ENCODE measurements at places on chromosomes 5 and 9. TPM values are rescaled to one million over a fixed set of nuclear protein-coding genes. Genes with fewer than 3 reads are reported as not detected.

The GRXCR2 gene
- not detected for polyA plus RNA-seq

The PRDM9 gene
- not detected for polyA plus RNA-seq

The SH3RF2 gene
- polyA plus RNA-seq: 10.3 TPM

The SPINK6 gene
- polyA plus RNA-seq: not detected

The POU5F2 gene
- 0.05 TPM for polyA plus RNA-seq

The DNAH5 gene
- 0.84 TPM for polyA plus RNA-seq

The EDIL3 gene
- polyA plus RNA-seq: 9.7 TPM

GRCh38 chr5:149079883-149080282 is 17.0 kb upstream of the SH3TC2 start:
- DNase-seq: no peak
- no peak overlapping the region for H3K27ac ChIP-seq
- H3K36me3 ChIP-seq: no peaks in the 10 kb centered on the region

GRCh38 chr5:79588696-79589095 is 23.5 kb upstream of the TENT2 start:
- no peaks in the 10 kb centered on the region for H3K4me1 ChIP-seq
- H3K27me3 ChIP-seq: no peaks in the 10 kb centered on the region
- DNase-seq: no peak

DNA sequence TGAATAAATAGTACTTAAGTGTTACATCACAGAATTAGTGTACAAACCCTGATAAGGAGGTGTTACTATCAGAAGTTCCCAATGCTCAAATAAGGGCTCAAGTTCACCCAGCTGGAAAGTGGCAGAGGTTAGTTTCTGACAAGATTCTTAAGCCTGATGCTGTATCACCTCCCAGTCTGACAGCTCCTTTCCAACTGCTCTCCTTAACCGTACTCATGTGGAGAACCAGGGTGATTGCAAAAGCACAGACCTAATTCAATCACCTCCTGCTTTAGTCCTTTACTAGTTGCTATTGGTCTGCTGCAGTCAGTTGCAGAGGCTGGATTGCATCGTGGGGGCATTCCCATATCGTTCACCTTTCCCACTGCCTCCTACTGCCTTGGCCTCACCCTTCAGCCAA is 100.4 kb upstream of the ZNF618 start:
- no peak overlapping the region for H3K4me3 ChIP-seq
- H3K4me1 ChIP-seq: no peaks in the 10 kb centered on the region
- no peaks in the 10 kb centered on the region for H3K27me3 ChIP-seq
- no peaks in the 10 kb centered on the region for H3K36me3 ChIP-seq
- no peak for DNase-seq

- no peaks in the 10 kb centered on the region for H3K27me3 ChIP-seq
- peaks cover 12% of the 10 kb centered on the region for H3K4me1 ChIP-seq
- peak overlapping the region; percentile 97 for H3K4me3 ChIP-seq
- no peaks in the 10 kb centered on the region for H3K36me3 ChIP-seq
- peak overlapping the region; percentile 78 for H3K27ac ChIP-seq
- no peak for DNase-seq
Observed at GRCh38 chr5:159262472-159262858, 625 bp upstream of the UBLCP1 start.

GRCh38 chr5:457195-457961 is 14.4 kb downstream of the EXOC3 start:
- no peaks in the 10 kb centered on the region for H3K4me1 ChIP-seq
- H3K27ac ChIP-seq: no peak overlapping the region
- H3K4me3 ChIP-seq: no peak overlapping the region
- H3K36me3 ChIP-seq: no peaks in the 10 kb centered on the region

DNA sequence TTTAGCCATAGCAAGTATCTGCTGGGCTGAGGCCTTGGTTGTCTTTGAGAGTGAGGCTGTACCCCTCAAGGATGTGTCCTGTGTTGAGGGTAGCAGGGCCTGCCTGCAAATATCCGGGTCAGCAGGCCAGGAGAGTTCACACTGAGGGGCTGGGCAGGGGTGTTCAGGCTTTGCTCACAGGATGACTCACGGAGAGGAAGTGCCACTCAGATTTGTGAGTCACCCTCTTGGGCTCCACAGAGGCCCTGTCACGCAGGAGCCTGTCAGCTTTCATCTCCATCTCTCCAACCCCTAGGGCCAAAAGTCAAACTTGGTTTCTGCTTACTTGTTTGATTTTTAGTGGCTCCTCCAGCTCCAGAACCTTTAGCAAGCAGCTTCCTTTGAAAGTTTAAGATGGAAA is 211.5 kb downstream of the SEC61B start:
- H3K27ac ChIP-seq: no peak overlapping the region
- no peaks in the 10 kb centered on the region for H3K27me3 ChIP-seq
- H3K36me3 ChIP-seq: no peaks in the 10 kb centered on the region
- DNase-seq: peak; percentile 20
- no peaks in the 10 kb centered on the region for H3K4me1 ChIP-seq

GRCh38 chr9:97753975-97754374 is 56.8 kb upstream of the XPA start:
- no peak overlapping the region for H3K4me3 ChIP-seq
- no peaks in the 10 kb centered on the region for H3K36me3 ChIP-seq
- no peak overlapping the region for H3K27ac ChIP-seq
- no peak for DNase-seq
- H3K27me3 ChIP-seq: no peaks in the 10 kb centered on the region

DNA sequence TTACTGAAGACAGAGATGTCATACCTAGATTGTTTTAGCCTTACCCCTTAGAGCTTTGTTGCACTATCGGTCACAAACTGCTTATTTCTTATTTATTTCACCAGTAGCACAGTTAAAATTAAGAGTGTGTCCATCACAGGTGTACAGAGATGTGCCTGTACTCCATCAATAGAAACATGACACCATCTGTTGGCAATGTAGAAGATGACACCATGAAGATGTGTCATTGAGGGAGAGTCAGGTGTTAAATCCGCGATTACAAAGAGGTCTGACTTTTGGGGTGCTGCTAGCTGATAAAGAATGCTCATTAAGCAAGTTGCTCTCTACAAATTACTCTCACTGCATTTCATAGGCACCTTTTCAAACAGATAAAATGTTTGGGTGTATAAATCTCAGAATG is 164.4 kb downstream of the SMARCA2 start:
- H3K4me3 ChIP-seq: no peak overlapping the region
- no peaks in the 10 kb centered on the region for H3K27me3 ChIP-seq
- no peaks in the 10 kb centered on the region for H3K4me1 ChIP-seq
- H3K27ac ChIP-seq: no peak overlapping the region
- H3K36me3 ChIP-seq: no peaks in the 10 kb centered on the region
- DNase-seq: no peak

DNA sequence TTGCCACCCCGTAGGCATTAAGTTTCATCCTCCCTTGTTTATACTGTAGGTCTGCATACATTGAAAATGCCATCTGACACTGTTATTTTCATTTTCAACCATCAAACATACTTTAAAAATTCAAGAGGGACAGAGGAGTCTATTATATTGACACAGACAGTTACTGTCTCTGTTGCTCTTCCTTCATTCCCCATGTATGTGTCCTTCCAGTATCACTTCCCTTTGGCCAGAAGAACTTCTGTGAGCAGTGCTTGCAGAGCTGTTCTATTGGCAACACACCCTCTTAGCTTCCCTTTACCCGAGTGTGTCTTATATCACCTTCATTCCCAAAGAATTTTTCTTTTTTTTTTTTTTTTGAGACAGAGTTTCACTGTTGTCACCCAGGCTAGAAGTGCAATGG is 42.8 kb downstream of the RASGEF1C start:
- H3K36me3 ChIP-seq: no peaks in the 10 kb centered on the region
- H3K27ac ChIP-seq: no peak overlapping the region
- H3K4me3 ChIP-seq: no peak overlapping the region
- no peaks in the 10 kb centered on the region for H3K27me3 ChIP-seq
- H3K4me1 ChIP-seq: no peaks in the 10 kb centered on the region

DNA sequence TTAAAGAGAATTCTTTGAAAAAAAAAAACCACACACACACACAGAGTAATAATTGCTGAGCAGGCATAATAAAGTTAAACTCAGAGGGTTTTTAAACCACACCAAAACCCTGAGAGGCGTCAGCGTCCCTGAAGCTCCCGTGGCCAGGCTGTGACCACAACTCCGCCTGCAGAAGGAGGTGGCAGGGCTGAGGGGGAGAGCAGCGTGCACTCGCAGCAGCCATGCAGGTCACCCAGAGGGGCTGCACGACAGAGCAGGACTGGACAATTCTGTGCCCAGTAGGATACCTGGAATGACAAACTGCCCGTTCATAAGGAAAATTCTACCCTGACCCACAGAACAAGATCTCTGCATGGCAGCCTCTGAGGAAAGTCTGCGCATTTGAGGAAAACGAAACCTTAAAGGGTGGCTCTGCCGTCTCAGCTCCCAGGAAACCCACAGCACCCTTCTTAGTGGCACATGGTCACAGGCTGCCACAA is 44.0 kb downstream of the ROR2 start:
- no peaks in the 10 kb centered on the region for H3K36me3 ChIP-seq
- no peaks in the 10 kb centered on the region for H3K4me1 ChIP-seq
- no peak overlapping the region for H3K27ac ChIP-seq
- no peak for DNase-seq
- H3K4me3 ChIP-seq: peak overlapping the region; percentile 28
- no peaks in the 10 kb centered on the region for H3K27me3 ChIP-seq

DNA sequence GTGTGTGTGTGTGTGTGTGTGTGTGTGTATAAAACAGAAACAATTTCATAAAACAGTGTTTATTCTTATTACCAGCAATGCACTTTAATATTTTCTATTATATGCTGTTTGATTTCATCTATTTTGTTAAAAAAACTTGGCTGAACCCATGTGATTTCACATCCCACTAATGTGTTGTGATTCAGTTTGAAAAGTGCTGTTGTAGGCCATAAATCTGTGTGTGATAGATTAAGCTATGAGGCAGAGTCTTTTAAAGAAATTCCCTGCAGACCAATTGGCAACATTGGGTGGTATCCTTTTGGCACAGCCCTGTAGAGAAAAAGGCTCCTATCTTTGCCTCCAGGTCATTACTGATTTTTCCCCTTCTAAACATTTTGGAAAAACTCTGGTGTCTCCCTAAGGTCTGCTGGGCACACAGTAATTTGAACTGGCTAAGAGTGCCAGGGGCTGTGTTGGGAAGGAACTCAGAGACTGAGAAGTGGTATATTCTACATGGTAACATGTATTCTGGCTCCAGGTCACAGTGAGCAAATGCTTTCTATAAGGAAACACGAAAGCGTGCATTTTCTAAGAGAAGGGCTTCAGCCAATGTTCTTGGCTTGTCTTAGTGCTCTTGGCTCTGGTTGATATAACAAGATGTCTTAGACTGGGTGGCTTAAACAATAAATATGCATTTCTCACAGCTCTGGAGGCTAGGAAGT is 4.5 kb downstream of the CAMK4 start:
- H3K27me3 ChIP-seq: peaks cover 10% of the 10 kb centered on the region
- no peaks in the 10 kb centered on the region for H3K4me1 ChIP-seq
- no peak overlapping the region for H3K4me3 ChIP-seq
- no peak overlapping the region for H3K27ac ChIP-seq

DNA sequence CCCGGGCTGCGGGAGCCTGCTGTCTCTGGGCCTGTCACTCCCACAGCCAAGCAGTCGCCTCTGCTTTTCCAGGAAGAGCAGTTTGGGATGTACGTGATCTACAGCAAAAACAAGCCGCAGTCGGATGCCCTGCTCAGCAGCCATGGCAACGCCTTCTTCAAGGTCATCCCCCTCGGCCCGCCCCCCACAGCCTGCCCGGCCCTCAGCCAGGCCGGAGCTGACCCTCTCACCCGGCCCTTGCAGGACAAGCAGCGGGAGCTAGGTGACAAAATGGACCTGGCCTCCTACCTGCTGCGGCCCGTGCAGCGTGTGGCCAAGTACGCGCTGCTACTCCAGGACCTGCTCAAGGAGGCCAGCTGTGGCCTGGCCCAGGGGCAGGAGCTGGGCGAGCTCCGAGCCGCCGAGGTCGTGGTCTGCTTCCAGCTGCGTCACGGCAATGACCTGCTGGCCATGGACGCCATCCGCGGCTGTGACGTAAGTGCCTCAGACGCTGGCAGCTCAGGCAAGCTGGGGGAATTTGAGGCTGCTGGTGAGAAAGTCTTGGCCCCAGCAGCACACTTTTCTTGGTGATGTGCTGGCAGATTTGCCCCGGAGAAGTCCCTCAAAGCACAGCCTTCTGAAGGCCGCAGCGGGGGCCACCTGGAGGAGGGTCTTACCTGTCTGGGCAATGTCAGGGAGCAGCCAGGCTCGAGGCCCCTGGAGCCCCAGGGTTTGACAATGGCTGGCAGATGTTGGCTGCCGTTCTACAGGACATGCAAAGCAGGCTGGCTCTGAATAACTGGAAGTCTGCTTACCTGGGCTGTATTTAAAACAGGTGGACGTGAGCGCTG is 20.1 kb upstream of the LRRC14B start:
- no peaks in the 10 kb centered on the region for H3K36me3 ChIP-seq
- no peaks in the 10 kb centered on the region for H3K27me3 ChIP-seq
- H3K4me1 ChIP-seq: no peaks in the 10 kb centered on the region
- H3K27ac ChIP-seq: no peak overlapping the region

DNA sequence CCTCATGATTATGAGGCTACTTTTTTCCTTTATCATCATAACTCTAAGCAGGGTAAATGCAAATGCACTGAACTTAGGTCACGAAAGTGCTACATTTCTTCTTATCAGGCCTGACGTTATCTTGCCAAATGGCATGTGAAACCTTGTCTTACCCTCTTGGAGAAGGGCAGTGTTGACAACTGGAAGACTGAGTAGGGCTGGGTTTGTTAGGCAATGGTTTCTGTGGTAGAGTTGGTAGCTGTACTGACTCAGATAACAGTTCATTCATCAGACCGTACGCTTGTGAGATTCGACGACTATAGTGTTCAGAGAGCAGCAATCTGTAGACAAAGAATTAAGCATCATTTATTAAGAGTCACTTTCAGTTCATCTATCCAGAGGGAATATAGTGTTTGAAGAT is 127.7 kb downstream of the CPLANE1 start:
- no peak overlapping the region for H3K27ac ChIP-seq
- DNase-seq: no peak
- no peak overlapping the region for H3K4me3 ChIP-seq
- no peaks in the 10 kb centered on the region for H3K27me3 ChIP-seq
- H3K4me1 ChIP-seq: no peaks in the 10 kb centered on the region
- H3K36me3 ChIP-seq: peaks cover 2% of the 10 kb centered on the region

DNA sequence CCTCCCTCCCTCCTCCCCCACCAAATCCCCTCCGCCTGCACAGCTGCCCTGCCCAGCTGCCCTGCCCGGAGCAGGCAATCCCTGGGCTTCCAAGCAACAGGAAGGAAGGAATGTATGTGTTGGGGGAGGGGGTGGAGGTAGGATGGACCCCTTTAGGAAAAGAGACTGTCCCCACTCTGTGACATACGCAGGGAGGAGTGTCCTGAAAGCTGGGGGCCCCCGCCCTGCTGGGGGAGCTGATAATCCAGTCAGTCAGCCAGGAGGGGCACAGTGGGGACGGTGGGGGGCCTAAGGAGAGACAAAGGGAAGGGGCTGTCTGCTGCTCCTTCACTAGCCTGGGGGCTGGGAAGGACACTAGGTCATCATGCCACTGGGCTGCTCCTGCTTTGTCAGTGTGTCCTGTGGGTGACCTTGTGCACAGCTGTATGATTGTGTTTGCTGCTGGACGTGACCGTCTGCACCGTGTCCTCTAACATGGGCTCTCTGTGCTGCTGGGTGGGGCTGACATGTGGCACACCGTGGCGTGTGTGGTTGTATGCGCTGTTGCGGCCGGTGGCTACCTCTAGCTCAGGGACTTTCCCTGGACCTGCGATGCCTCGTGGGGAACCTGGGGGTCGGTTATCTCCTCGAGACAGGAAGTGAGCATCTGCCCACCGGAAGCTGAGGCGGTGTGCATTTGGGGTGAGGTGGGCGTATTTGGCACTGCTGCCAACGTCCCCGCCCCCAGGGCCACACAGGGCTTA is 3.0 kb downstream of the N4BP3 start:
- peaks cover 3% of the 10 kb centered on the region for H3K4me1 ChIP-seq
- no peaks in the 10 kb centered on the region for H3K27me3 ChIP-seq
- DNase-seq: no peak
- no peak overlapping the region for H3K27ac ChIP-seq
- no peak overlapping the region for H3K4me3 ChIP-seq
